ENCODE measurements at places on chromosomes 1 and 21.
A peak's percentile ranks its signal among the peaks of the same experiment; 100 is the strongest.

DNA sequence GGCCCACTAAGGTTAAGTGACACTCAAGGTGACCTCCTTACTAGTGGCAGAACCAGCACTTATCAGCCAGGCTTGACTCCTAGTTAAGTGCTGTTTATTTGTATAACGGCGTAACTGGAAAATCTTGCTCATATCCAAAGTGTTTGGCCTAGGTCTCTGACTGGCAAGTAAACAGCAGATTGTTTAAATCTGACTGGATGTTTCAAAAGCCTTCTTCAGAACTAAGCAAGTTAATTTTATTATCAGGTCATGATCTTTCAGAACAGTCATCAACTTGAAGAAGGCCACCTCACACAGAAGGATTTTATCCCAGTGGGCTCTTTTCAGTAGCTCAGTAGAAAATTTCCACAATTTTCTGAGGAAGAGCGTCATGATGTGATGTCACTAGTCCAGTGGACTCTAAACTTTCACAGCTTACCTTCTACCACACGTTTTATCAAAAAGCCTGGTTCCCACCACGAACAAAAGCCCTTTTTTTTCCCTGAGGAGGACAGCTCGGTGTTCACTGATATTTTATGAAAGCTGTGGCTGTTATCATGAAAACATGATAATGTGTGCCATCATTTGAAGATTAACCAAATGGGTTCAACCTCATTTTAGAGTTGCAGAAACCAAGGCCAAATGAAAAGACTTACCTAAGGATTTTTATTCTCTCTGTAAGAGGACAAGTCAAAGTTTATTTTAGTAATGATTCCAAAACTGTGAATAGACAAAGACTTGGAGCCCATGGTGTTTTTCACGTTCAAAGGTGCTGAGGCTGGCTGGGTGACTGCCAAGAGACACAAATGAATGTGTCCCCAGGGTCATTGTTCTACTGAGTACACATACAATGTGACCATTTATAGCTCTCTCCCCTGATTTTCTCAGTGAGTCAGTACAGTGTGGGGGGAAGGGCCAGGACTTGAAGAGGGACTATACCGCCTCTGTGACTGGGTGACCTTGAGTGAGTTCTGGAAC lies 9.1 kb downstream of the SGIP1 start:
- DNase-seq: no peak

- DNase-seq: no peak
These were observed 102.8 kb downstream of the CLIC6 start for GRCh38 chr21:34771512-34772028.

- DNase-seq: no peak
These were observed 216.5 kb downstream of the NTNG1 start for GRCh38 chr1:107357376-107357775.

DNA sequence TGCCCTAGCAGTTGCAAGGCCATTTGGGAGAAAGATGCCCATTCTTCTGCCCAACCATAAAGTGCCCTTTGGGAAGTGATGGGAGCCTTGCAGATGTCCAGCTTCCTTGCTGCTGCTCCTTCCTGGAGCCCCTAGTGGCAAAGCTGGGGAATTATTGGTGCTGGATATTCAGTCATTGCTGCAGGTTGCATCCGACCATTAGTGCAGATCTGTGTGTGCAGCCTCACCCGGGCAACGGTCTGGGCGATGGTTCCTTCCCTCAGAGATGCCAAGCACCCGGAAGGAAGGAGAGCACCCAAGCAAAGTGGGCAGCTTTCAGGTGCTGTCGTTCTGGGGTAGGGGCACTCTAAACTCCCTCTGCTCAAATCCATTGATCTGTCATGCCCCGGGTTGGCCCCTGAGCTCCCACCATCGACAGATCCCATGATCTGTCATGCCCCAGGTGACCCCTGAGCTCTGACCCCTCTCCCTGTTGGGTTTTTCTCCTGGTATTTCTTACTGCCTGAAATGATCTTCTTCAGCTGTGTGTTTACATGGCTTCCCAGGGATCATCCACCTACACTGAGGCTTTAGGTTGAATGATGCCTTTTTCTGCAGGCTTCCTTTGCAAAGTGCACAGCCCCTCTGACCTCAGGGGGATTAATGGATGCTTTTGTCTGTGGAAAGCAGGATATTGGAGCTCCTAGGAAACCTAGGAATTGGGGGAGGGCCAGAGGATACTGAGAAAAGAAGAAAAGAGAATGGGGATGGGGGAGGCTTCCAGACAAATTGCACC lies 467.5 kb downstream of the PTPRU start:
- DNase-seq: no peak

- DNase-seq: no peak
These were observed 79.5 kb downstream of the NUF2 start for GRCh38 chr1:163401211-163401610.

DNA sequence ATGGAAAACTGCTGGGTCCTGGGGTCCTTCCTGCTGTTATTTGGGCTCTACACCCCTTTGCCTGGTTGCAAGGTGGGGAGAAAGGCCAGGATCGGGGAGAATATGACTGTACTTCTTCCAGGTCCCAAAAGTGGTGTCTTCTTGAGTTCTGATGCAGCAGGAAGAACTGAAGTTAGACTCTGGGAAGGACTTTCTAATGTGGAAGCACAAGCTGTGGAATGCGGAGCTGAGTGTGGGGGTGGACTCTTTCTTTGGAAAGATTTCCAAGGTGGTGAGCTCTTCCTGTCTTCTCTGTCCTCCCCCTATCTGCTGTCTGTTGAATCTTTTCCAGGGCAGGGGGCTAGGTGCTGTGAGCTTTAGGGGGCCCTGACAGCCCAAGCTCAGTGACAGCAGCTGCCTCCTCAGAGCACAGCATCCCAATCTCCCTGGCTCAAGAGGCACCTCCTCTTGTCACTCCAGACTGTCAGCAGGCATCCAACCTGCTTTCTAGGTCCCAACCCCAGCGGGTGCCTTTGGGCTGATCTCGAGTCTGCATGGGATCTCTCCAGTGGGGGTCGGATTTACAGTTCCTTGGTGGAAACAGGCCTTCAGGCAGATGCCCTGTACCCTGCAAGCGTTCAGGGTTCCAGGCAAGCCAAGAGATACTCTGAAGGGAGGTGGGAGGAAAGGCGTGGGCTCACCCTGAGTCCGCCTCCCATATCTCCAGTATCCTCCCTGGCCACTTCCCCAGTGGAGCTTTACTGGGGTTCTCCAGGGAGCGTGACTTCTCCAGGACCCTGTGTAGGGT lies 23.2 kb downstream of the ADORA1 start:
- DNase-seq: no peak

DNA sequence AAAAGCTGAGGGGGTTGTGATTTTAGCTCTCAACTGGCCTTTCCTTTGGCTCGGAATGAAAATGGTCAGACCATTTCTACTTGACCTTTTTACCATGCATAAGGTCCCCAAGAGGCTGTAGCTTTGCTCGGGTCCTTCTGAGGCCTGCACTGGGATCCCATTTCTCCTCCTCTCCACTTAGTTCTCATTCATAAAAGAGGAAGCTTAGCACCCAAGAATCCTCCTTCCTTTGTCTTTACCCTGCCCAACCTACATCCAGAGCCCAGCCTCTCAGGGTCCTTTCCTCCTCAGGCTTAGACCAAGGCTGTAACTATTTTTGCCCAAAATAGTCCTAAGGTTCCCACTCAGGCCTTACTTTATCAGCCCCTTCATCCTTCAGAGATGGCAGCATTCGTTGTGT lies 6.0 kb upstream of the SLC27A3 start:
- no peak for DNase-seq

DNA sequence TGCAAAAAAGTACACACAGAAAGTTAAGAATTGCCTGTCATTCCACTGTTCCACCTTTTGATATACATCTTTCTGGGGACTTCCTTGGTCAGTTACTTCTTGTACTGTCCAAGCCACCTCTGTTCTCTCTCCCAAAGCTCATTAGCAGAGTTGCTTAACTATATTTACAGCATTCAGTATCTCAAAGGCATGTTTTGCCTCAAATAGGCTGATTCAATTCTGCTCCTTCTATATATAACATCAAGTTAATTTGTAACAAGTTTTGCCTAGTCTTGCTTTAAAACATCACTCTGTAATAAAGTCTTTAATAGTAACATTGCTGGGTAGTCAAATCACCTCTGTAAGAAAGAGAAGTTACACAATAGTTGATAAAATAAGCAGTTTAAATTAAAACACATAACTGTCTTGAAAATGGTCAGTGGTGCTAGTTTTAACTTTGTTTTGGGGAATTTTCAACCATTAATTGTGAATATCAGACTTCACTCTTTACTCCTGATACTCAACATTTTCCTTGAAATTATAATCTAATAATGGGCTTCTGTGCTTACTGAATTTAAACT lies 35.7 kb downstream of the EDARADD start:
- no peak for DNase-seq

GRCh38 chr1:21899987-21900386 lies 37.1 kb downstream of the HSPG2 start:
- DNase-seq: no peak

DNA sequence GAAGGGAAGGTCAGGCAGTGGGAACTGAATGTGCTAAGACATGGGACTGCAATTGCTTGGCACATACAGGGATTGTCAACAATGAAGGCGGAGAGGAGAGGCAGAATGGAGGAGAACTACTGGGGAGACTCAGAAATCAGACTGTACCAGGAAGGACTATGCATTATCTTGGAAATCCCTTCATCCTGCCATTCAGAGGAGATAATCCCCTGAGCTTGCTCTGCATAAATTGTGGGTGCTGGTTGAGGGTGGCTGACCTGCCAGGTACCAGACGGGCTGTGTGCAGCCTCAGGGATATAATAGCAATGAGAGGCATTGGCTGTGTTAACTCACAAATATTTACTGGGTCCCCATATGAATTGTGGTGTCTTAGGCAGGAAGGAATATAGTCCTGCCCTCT lies 5.0 kb upstream of the TRABD2B start:
- no peak for DNase-seq

DNA sequence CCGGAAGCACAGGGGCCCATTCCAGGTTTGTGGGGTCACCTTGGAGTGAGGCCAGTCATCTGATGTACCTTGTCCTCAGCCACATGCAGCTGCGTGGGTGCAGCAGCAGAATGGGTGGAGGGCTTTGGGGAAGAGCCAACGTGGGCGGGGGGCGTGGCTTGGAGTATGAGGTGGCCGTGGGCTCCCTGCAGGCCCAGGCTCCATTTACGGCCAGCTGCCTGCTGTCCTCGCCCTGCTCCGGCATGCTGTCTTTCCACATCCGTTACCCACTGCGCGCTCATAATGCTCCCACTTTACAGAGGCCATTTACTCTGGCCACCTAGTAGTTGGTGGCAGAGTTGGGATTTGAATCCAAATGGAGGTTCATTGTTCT lies 27.8 kb upstream of the TINAGL1 start:
- DNase-seq: no peak

- no peak for DNase-seq
These were observed 33.7 kb downstream of the CDCA8 start for GRCh38 chr1:37725851-37726613.

DNA sequence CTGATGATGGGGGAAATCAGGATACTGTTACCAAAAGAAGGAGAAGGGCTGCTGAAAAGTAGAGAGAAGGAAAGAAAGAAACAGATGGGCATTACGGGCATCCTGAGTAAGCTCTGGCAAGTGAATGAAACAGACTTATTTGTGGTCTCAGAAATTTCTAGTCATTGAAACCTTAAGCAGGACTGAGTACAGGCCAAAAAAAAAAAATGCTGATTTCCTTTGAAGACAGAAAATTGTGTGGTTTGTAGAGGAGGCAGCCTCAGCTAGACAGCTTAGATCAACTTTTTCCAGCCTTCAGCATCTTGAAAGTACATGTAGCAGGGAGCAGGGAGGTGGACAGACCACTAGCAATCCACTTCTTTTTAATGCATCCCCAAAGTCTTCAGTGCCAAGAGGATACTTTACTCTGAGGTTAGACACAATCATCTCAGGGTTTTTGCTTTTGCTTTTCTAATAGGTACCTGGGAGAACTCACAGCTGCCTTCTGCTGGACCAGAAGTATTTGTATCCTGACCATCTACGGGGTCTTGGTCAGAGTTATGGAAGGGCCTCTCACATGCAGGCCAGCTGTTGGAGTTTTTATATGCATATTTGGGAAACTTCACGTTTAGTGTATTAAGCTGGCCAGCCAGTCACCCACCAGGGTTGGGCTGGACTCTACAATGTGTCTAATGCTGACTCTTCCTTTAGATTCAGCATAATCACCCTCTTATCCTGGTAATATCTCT lies 10.6 kb upstream of the CAPZB start:
- DNase-seq: no peak

- DNase-seq: no peak
These were observed 15.8 kb upstream of the SPAG17 start for GRCh38 chr1:118200836-118201235.

- DNase-seq: no peak
These were observed 41.5 kb upstream of the METTL18 start for GRCh38 chr1:169836198-169836597.

- no peak for DNase-seq
These were observed 57.5 kb downstream of the CASQ2 start for GRCh38 chr1:115710859-115711624.

- DNase-seq: peak; percentile 43
These were observed 77.8 kb downstream of the BACH1 start for GRCh38 chr21:29376556-29376955.

DNA sequence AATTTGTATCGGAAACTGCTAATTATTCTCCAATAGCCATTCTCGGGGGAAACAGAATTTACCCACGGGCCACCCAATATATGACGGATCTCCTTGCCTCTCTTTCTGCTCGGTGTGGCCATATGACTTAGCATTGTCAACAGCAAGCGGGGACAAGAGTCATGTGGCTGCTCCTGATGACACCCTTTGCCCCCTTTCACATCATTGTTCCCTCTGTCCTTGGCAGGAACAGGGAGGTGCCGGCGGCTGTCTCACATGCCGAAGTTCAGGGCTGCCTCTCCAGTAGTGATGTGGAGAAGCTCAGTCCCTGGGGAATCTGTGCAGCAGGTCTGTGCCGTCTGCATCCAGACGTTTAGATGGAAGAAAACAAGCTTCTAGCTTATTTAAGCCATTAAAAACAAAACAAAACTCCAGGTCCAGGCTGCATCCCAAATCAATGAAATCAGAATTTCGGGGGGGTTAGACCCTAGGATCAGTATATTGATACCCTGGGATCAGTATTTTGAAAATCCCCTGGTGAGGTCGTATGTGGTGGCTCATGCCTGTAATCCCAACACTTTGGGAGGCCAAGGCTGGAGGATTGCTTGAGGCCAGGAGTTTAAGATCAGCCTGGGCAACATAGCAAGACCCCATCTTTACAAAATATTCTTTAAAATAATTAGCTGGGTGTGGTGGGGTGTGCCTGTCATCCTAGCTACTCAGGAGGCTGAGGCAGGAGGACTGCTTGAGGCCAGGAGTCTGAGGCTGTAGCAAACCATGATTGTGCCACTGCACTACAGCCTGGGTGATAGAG lies 10.8 kb downstream of the MYOM3 start:
- no peak for DNase-seq

- no peak for DNase-seq
These were observed 37.2 kb downstream of the LRRC8C start for GRCh38 chr1:89670163-89670562.

DNA sequence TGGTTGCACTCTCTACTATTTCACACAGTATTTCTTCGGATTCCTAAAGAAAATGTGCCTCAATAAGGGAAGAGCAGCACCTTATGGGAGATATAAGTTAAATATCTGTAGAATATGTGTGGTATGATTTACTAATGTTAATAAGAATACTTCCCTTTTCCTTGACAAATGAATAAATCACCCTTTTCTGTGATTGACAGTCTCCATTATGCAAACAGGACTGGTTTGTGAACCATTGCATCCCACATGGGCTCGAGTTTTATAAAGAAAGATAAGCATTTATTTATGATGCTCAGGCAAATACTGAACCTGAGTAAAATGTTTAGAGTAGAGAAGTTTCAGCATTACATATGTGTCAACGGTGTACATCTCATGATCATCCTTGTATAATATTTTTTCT lies 587.7 kb upstream of the BRINP3 start:
- no peak for DNase-seq

- DNase-seq: no peak
These were observed 74.3 kb upstream of the EDN2 start for GRCh38 chr1:41558761-41559171.
